HuH-7 (cell line): ENCODE measurements at places on chromosomes 4 and X.

- DNase-seq, result no peak
These were observed 100.0 kb downstream of the DOCK11 start for GRCh38 chrX:118595501-118596042.

GRCh38 chrX:44904542-44905115 lies 31.6 kb downstream of the KDM6A start:
- DNase-seq, result no peak

DNA sequence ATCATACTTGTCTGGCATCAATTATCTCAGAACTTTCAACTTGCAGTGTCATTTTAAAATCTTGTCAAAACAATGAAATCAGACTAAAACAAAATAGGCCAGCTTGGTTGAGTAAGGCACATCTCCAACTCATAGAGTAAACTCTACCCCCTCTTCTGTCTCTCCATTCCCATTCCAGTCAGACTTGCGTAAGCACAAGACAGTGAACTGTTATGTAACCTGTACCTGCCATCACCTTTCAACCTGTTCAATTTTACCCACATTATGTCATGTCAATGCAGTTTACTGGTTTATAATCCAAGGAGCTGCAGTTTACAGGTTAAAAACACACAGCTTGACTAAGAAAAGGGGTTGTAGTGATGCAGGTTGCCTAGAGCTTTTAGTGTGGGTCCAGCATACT lies 8.3 kb downstream of the CDX4 start:
- no peak for DNase-seq

GRCh38 chr4:4759232-4759631 lies 100.2 kb upstream of the MSX1 start:
- no peak for DNase-seq

- DNase-seq, result no peak
These were observed 740.3 kb upstream of the FRG1 start for GRCh38 chr4:189200353-189200752.

DNA sequence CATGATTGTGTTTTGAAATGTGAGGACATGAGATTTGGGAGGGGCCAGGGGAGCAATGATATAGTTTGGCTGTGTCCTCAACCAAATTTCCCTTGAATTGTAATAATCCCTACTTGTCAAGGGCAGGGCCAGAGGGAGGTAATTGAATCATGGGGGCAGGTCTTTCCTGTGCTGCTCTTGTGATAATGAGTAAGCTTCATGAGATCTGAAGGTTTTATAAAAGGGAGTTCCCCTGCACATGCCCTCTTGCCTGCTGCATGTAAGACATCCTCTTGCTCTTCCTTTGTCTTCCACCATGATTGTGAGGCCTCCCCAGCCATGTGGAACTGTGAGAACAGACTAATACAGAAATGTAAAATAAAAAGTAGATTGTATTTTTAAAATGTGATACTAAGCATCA lies 1294.9 kb downstream of the ADGRL3 start:
- DNase-seq, result no peak

- no peak for DNase-seq
These were observed 5.5 kb upstream of the WFS1 start for GRCh38 chr4:6264225-6264540.

- no peak for DNase-seq
These were observed 48.0 kb upstream of the FAT1 start for GRCh38 chr4:186771624-186772023.

- no peak for DNase-seq
These were observed 318.6 kb downstream of the NAF1 start for GRCh38 chr4:162847945-162848549.

GRCh38 chr4:18022572-18023050 lies 1.1 kb upstream of the LCORL start:
- no peak for DNase-seq

GRCh38 chr4:78410676-78411075 lies 140.9 kb upstream of the ANXA3 start:
- DNase-seq, result no peak

- no peak for DNase-seq
These were observed 28.7 kb downstream of the INPP4B start for GRCh38 chr4:142817442-142817841.

DNA sequence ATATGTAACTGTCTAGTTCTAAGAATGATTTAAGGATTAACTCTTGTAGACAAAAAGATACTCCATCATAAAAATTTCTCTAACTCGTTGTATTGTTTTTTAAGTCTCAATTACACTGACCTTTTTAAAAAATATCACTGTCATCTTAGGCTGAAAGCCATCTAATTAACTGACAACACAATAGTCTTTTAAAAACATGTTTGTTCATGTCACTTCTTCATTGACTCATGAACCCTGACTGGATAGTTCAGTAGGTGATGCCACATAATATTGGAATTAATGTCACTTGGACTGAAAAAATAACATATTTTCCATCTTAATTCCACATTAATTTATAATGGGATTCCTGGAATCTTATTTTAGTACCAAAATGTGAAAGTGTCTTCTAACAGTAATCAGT lies 179.3 kb downstream of the ADGRL3 start:
- no peak for DNase-seq

GRCh38 chrX:48945517-48946348 lies 11.7 kb downstream of the OTUD5 start:
- DNase-seq, result peak; percentile 68
